CD8-positive, alpha-beta memory T cell (primary cell): ENCODE measurements at places on chromosomes 2 and 18. TPM values are rescaled to one million over a fixed set of nuclear protein-coding genes. Genes with fewer than 3 reads are reported as not detected.

C2orf66 gene
- total RNA-seq: not detected

GKN2 gene
- not detected for total RNA-seq

PDCD1 gene
- 34.3 TPM for total RNA-seq

TNFAIP6 gene
- not detected for total RNA-seq

ALPG gene
- not detected for total RNA-seq

LRATD1 gene
- not detected for total RNA-seq

BOLL gene
- not detected for total RNA-seq

C2orf92 gene
- 6.5 TPM for total RNA-seq

ALLC gene
- not detected for total RNA-seq

DBI gene
- 186 TPM for total RNA-seq
